ENCODE measurements at places on chromosomes 3 and 15.

- no peak for DNase-seq
Measured at GRCh38 chr15:37045859-37046740, 54.2 kb downstream of the MEIS2 start.

DNA sequence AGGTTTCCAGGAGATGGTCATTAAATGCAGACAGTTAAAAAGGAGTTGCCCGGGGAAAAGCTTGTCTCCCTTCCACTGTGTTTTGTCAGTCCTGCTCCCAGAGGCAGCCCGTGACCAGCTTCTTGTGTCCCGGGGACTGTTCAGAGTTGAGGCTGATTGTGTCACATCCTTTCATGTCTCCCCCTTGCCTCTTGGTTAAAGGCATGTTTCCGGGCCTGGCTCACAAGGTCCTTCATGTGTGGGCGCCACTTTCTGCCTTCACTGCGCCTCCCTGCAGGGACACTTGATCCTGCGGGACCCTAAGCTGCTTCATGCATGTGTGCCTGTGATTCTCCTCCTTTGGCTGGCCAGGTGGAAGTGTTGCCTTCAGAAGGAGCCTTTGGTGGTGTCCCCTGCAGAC, 9.2 kb downstream of the CHCHD6 start:
- DNase-seq = no peak

DNA sequence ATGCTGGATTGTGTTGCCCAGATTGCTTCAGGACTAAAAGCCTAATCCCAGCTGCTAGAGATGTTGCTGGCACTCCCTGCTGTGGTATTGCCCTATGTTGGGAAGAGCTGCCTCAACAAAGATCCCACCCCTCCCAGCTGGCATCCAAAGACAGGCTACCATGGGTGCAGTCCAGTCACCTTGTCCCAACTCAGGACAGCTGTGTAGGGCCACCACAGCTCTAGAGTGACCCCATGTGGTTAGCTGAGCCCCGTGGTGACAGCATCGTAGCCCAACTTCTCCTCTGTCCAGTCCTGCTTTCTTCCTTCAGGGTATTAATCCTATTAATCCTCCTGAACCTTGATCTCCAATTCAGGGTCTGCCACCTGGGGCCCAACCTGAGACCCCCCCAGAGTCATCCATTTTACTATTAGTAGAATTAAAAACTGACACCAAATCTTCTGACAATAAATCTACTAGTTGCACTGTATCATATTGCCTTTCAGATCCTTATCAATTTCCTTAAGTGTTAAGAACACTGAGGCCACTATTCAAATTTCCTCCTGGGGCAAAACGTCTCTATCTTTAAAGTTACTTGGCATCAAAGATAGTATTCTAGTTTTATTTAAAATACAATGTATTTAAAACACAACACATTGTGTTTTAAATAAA, 83.5 kb downstream of the AQP9 start:
- DNase-seq = peak; percentile 9

DNA sequence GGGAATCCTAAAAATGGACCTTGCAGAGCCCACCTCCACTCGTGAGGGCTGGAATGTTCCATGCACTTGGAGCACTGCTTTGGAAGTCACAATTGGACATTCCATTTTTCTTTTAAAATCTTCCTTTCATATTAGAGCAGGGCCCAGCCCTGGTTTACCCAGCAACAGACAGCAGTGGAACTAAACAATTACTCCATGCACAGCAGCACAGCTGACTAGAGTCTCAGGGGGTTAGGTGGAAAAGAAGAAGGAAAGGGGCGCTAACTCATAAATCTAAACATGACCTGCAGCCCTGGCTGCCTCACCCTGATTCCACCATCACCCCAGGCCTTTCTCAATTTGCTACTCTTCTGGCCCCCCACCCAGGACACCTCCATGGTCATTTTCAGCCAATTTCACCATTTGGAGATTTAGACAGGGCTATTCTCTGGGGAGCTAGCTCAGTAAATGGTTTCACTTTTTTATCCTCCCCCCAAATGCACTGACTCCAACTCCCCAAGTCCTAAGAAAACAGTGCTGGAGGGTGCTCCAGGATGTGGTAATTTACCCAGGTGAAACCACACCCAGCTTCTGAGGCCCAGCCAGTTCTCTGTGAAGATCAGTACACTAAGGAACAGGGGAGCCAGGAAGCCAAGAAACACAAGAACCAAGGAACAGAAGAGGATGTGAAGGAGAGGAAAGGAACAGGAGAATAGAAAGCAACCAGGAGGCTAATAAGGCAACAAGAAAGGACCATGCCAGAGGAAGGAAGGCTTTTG, 1.6 kb upstream of the LRRC31 start:
- DNase-seq = peak; percentile 12

DNA sequence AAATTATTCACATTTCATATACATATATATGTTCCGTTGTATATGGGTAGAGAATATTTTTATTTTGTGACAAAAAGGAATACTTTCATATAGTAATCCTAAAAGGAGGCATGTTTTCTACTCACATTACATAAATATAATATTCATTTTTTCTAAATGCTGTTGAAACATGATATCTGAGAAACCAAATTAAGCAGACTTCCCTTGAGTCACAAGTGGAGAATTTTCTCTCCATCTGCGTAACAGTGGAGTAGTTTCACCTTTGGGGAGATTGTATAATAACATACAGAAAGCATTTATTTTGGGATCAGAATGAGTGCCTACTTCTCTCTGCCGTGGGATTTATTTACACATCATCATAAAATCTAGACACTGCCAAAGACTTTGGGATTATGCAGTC, 849.8 kb downstream of the NSUN3 start:
- DNase-seq = no peak

DNA sequence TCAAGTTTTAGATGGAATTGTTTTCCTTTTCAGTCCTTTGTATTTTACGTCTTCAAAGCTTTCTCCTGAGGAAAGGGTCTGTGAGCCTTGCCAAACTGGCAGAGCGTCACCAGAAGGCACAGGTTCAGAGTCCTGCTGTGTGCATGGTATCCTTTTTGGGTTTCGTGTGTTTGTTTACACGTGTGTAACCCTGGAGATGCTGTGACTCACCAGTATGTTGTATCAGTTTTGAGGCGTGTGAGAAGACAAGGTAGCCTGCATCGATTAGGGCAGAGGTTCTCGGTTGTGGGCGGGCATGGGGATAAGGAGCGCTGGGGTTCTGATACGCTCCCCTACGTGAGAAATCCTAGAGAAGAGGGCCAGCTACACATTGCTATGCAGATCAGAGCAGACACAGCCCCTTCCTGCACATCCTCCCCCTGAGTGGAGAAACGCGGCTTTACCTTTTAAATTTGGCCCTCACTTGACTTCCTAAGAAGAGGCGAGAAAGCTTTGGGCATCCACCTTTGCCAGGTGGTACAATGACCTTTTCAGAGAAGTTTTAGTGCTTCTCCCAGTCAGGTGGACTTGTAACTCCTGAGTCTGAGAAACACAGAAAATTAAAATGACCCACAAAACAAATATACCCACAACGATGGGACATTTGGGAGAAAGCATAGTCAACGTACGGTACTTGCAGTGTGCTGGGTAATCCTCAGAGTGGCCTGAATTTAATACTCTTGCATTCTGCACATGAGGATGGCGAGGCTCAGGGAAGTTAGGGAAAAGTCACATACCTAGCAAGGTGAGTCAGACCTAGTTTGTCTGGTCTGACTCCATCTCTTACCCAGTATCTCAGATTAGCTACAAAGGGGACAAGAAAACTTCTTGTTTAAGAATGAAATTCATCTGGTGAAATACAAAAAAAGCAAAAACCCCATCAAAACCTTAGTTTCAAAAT, 38.1 kb downstream of the TRAK1 start:
- DNase-seq = no peak

GRCh38 chr3:45119824-45120358, 26.3 kb downstream of the CDCP1 start:
- DNase-seq = no peak

- no peak for DNase-seq
Measured at GRCh38 chr15:69876064-69876940, 221.4 kb downstream of the TLE3 start.

GRCh38 chr15:36960947-36961227, 139.5 kb downstream of the MEIS2 start:
- no peak for DNase-seq

- DNase-seq = no peak
Measured at GRCh38 chr15:101326462-101327146, 31.6 kb upstream of the SNRPA1 start.

DNA sequence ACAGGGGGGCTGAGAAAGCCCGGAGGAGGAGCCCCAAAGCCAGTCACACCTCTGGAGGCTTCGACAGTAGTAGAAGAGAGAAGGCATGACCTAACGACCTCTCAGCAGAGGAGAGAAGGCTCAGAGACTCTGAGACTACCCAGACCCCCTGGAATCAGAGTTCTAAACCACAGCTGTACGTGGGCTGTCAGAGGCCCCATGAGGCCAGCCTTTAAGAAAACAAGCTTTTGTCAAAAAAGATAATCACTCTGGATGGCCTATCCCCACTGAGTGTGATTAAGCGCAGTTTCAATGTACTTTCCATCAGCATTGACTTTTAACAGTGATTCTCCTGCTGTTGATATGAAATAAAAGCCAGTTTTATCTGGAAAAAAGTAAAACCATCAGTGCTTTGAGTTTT, 330.3 kb downstream of the CLSTN2 start:
- DNase-seq = no peak

- DNase-seq = no peak
Measured at GRCh38 chr15:74573987-74574386, 33.0 kb downstream of the ARID3B start.

- DNase-seq = no peak
Measured at GRCh38 chr3:111639316-111639715, 44.2 kb upstream of the ZBED2 start.

DNA sequence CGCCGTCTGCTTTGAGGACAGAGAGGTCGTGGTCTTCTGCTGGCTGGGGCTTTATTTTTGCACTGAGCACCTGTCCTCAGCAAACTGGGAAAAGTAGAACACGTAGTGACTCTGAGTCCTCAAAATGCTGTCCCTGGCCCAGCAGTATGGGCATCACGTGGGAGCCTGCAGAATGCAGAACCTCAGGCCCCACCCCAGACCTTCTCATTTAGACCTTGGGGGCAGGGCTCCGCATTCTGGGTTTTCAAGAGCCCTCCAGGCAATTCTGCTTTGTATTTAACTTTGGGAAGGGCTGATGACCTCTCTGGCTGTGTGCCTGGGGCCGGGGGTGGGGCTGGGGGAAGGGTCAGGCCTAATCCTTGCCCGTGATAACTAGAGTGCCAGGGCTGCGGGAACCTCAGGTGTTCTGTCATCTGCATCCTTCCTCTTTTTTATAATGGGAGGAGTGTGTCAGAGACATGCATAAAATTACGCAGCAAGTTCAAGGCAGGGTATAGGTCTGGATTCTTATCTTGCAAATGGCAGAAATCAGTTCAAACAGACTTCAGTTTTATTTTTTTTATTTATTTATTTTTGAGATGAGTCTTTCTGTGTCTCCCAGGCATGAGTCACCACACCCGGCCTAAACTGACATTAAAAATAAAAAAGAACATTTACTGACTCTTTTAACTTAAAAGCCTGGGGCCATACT, 11.1 kb downstream of the SLC6A6 start:
- DNase-seq = no peak

DNA sequence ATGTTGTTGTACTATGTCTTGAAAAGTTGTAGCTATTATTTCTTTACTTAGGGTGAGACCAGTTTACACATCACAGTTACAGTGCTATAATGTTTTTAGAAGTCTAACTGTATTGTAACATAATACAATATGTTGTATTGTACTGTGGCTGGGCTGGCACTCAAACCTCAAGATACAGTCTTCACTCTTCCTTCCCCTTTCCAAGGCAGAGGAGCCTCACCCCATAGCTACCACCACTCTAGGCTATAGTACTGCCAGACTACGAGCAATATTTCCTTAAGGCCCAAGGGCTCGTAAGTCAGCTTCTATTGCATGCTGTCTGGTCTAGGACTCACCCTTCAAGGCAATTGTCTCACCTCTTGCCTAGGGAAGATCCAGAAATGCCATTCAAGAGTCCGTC, 597.7 kb downstream of the OTOL1 start:
- peak; percentile 68 for DNase-seq

DNA sequence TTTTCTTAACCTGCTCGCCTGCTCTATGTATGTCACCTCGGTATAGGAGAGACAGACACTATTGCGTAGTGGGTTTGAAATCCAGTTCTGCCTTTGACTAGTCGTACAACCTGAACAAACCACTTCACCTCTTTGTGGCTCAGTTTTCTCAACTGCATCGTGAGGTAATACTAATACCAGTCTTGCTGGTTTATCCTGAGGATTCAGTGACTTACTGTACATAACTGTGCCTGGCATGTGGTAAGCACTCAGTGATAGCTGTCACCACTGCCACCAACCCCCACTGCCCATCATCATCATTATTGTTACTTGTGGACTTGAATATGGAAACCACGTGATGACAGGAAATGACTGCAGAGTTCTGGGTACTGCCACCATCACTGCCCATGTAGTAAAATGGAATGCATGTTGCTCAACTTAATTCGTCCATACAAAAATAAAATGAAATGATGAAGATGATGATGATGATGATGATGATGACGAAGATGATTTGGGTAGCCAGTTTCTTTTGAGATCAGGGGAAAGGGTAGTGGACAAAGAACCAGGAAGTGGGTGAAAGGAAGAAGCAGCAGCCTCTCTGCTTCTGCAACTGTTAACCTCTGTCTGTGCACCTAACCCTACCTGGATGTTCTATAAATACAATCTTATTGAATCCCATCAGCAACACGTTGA, 228.1 kb downstream of the FEZF2 start:
- DNase-seq = peak; percentile 20

All from MV-4-11 (cell line).